Stimulated activated CD8-positive, alpha-beta memory T cell treated with anti-CD3 and anti-CD28 coated beads, Interleukin-4, amount 100 ng/mL, for 1 hour (primary cell): ENCODE measurements at places on chromosomes 5 and 9.

- no peak for DNase-seq
These were observed 21.1 kb upstream of the DPM2 start for GRCh38 chr9:127958728-127959127.

GRCh38 chr5:22850981-22851380, 2.2 kb downstream of the CDH12 start:
- DNase-seq, result no peak

DNA sequence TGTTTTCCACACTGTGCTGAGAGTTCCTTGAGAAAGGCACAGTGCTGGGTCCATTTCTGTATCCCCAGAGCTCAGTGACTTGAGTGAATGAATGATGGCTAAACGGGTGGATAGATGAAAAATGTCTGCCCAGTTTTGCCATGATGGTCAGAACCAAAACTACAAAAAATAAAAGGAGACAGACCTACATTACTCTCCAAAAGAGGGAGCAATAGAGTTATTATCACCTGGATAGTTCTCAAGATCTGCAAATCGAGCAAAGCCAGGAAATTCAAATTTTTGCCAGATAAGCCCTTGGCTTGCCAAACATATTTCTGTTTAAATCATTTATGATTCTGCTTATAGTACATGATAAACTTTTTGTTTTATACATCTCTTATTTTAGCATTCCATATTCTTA, 214.2 kb upstream of the ZNF462 start:
- DNase-seq, result no peak

GRCh38 chr5:79056847-79057246, 12.6 kb downstream of the DMGDH start:
- no peak for DNase-seq

- DNase-seq, result no peak
These were observed 5.5 kb upstream of the KLHL9 start for GRCh38 chr9:21340735-21341134.

GRCh38 chr5:68377733-68378132, 162.2 kb downstream of the PIK3R1 start:
- DNase-seq, result no peak

DNA sequence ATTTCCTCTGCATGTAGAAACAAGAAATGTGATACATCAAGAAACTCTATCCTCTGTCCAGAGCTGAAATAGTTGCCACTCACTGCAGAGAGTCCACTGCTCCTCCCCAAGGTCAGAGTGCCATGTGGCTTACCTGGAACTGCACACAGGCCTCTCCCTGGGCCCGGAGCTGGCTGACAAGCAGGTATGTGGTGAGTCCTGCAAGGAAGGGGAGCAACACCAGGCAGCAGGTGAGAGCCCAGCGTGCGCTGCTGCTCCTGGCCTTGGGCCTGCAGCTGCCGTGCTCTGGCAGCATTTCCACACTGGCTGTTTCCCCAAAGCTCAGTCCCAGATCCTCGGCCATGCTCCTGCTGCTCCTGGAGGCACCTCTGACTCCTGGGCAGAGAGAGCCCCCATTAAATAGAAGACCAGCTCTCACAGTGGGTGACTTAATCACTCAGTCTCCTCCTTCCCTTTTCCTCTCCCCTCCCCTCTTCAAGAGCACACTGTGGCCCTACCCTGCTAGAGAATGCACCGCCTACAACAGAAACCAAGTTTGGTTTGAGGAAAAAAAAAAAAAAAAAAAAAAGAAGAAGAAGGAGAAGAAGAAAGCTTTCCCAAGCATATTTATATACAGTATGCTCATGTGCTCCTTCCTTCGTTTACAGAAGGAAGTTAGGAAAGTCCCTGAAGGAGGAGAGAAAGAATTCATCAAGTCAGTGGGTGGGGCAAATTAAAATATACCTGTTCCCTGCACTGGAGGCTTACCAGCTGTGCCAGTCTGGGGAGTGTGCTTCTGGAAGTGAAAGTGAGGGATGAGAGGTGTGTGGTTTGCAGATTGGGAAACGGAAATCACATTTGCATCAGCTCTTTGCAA, at the start of gene TNFSF15:
Gene TNFSF15 (minus strand): TSS at position 370 of the 856 bp plus-strand sequence. CDS start 27 bp downstream, at position 343.
- no peak for DNase-seq

DNA sequence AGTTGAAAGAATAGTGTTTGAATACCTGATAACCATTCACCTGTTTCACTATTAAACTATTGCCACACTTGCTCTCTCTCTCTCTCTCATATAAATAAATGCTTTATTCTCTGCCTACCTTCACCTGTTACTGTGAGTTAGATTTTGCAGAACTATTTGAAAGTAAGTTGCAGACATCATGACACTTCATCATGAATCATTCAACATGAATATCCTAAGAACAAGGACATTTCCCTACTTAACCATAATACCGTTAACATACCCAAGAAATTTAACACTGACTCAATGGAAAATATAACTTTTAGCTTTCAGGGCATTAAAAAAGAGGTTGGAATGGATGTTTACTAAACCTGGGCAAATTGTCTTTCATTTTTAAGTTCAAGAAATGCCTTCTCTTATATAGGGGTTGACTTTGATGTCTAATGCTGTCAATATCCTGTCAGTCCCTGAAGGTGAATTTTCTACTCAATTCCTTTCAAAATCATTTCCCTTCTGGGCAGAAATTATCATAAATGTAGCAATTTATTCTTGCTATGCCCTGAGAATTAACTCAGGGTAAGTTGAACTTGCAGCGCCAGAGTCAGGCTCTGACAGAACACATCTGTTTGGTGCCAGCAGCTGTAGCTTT, 582.6 kb upstream of the TLE4 start:
- DNase-seq, result no peak

DNA sequence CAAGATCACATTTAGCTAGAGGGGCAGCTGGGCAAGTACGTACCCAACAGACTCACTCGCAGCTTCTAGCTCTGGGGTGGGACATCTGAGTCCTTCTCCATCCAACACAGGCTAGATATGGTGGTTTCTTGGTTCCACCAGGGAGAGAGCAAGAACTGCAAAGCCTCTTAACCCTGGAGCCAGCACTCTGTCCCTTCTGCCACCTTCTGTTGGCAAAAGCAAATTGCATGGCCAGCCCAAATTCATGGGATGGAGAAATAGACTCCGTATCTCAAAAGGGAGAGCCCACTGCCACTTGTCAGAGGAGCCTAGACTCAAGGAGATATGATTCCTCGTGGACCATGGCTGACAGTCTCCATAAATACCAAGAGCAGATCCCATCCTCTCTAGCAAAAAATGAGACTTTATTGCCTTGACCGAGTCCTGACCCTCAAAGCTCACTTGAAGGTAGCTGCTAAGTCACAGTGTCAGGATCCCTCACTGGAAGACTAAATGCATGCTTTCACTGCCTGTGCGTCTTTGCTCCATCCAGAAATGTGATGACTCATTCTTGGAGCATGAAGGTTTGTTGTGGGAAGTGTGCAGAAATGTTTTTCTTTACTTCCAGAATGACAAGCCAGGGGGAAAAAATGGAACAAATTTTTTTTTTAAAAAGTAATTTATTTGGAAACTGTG, 28.8 kb upstream of the ROR2 start:
- no peak for DNase-seq

DNA sequence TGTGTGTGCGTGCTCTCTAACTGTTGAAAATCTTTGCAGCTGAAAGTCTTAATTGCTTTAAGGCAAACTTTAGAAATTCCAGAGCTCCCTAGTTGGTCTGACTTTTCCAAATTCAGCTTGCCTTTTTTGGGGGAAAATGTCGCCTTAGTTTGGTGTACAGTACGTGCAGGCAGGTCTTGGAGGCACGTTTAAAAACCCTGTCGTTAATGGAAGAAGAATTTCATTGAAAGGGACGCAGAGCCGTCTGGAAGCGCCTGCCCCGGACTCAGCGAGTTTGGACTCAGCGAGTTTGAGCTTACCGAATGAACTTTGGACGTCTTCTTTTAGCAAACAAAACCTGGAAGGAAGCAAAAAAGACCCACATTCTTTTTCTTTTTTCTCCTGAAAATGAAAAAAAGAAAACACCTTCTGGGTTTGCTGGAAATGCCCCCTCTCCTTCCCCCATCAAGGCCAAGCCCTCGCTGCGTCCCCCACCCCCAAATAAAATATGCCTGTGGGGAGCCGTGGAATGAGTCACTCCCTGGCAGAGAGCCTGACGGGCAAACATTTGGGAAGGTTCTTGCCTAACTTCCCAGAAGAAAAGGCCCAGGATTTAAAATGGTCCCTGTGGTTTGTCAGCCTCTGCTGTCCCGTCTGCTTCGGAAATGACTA, 1.5 kb downstream of the NEK6 start:
- DNase-seq, result no peak

- DNase-seq, result no peak
These were observed 152.9 kb upstream of the NFIB start for GRCh38 chr9:14466828-14467227.

- no peak for DNase-seq
These were observed 245.7 kb downstream of the PSAT1 start for GRCh38 chr9:78542491-78543181.

DNA sequence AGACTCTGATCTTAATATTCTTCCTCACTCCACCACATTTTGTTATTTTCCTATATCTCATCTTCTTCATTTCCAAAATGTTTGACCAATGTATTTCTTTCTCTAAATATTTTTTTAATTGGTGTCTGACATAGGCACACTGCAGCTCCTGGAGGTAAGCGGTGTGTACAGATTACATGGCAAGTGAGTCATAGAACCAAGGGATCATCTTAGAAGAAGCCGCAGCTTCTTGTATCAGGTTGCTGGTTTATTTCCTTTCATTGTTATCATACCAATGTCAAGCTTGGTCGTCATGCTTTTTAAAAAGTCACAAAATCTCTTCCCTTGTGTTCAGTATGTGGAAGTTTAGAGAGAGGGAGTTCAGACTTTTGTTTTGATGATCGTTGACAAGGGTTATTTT, 526.1 kb upstream of the CDH18 start:
- DNase-seq, result no peak

DNA sequence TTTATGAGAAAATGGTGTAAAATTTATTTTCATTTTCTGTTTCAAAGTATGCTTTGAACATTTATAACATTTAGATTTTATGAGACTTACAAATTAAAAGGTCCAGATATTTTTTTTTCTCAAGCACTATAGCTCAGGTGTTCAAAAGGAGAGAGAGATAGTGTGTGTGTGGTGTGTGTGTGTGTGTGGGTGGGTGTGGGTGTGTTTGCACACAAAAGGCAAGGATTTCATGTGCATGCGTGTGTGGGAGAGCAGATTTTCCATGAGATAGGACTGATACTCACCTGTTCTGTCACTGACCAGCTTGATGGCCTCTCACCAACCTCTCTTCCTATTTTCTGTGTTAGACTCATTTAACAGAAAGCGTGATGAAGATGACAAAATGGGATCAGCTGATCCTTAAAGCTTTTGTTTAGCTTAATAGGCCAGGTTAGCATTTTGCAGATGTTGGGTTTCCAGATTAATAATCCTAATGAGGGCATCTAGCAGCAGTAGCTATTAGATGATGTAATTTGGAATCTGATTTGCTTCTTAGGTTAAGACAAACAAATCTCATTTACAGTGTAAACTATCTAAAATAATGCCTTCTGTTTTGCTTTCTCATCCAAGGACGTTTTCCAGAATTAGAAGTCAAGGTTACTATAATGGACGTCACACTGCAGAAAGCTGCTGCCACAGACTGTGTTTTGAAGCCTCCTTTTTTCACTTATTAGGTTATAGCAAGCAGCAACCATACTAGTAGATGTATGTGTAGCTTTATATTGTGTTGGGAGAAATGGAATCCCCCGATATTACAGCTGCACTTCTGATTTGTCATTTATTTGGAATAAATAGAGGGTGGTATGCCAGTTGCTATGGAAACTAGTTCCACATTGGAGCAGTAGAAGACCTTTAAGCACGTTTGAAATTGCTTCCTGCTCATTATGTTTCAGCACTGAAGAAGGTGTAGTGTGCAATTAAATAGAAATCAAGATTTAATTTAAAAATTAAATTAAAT, 355.6 kb downstream of the TAF11L14 start:
- no peak for DNase-seq

DNA sequence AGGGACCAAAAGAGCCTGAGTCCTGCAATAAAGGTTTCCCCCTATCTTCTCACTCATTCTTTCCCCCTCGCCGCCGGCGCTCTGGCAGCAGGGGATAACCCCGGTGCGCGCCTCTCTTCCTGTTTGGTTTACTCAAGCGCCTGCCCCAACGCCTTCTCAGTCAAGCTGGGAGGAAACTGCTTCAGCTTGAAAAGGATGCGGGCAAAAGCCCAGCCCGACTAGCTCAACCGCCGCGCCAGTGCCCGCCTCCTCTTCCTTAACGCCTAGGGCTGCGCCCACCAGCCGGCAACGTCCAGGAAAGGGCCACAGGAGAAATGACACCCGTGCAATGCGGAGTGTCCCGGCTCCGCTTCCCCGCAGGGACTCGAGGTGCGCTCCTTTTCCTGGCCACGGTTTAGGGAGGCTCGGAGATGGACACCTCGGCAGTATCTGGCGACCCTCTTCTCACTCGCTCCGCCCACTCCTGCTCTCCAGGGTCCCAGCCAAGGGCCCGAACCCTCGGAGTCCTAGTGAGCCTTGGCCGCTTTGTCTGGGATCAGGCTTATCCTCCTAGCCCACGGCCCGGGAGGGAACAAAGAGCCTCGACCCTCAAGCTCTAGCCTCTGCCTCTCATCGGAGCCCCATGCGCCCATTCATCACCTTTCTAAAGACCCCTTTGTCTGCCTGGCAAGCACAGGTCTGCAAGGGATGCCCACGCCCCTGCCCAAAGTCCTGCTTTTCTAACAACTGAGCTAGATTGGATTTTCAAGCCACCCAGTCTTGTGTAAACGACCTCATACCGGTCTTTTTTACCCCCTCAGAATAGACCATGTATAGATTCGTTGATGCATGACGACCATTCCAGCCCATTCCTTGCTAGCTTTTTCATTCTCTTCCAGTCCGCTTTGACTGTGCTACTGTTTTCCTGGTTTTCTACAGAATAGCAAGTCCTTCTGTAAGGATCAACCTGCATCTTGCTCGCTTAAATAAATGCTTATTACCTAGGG, 2.0 kb downstream of the ST8SIA4 start:
- peak; percentile 74 for DNase-seq

- no peak for DNase-seq
These were observed 17.8 kb upstream of the CCNJL start for GRCh38 chr5:160330212-160330611.

GRCh38 chr9:107345327-107345726, 62.2 kb downstream of the RAD23B start:
- DNase-seq, result no peak

DNA sequence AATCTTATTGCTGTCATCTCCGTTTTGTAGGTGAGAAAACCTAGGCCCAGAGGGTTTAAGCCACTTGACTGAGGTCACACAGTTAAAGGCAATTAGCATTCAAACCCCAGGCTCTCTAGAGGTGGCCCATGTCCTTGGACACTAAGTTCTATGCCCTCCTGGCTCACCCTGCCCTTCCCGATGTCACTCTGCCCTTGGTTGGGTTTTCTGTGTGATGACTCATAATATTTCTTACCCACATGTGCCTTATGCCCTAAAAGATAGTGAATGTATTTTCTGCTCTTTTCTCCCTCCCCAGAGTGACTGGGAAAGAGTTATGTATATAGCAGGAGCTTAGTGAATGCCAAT, 174.5 kb upstream of the PITX1 start:
- DNase-seq, result no peak

- DNase-seq, result no peak
These were observed 76.1 kb downstream of the ITGA1 start for GRCh38 chr5:52863715-52864290.

- DNase-seq, result no peak
These were observed 37.9 kb upstream of the TTC1 start for GRCh38 chr5:159971038-159971437.
